Left cardiac atrium (tissue), 4 donors: ENCODE measurements at places on chromosomes 12 and 14. TPM values are rescaled to one million over a fixed set of nuclear protein-coding genes. Genes with fewer than 3 reads are reported as not detected.
A peak's percentile ranks its signal among the peaks of the same experiment; 100 is the strongest.

PRH2 gene
- total RNA-seq: not detected

DNA sequence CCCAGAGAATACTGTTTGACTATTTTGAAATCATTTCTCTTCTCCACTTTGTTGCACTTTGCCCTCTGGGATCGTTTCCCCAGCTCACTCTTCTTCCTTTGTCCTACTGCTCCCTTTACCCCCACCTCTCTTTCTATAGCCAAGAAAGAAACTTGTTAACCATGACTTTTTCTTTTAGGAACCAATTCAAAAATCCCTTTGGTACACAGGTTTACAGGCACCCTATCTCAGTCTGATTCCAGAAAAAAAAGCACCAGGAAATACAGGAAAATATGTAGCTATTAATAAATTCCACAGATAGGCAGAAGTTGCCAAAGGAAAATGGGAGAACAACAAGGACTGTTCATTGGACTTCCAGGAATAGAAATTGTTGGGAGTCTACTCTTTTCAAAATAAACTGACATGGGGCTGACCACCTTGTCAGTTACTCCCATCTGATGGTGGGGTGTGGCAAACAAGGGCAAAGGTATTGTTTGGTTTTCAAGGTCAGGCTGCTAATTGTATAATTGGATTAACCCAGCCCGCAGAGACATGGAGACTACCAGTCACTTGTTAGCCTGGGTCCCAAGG lies 82.4 kb downstream of the CRADD start:
- no peak for DNase-seq

GRCh38 chr12:27061317-27061716 lies 21.1 kb downstream of the C12orf71 start:
- DNase-seq: no peak

IL22 gene
- total RNA-seq: not detected

- DNase-seq: no peak
Observed at GRCh38 chr14:54935958-54936357, 33.3 kb upstream of the GCH1 start.

GRCh38 chr14:26261368-26262122 lies 336.3 kb downstream of the NOVA1 start:
- no peak for DNase-seq

DNA sequence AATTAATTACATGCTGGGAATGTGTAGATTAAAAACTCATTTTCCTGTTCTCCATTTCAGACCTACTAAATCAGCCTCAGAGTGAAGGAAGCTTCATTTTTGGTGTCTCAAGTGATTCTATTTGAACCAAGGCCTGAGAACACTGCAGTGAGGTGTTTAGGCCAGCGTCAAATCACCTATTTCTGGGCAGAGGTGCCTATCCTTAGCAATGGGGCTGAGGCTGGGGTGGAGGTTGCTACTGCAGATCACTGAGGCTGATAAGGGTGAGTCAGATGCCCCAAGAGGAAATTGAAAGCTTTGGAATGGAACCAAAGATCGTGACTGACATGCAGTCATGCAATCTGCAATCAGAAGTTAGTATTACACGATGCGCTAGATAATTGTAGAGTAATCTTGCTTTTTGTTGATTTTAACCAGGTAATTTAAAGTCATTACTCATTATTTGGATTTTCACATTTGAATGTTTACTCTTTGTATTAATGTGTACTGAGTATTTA lies 4.4 kb downstream of the TXNRD1 start:
- DNase-seq: no peak

- no peak for DNase-seq
Observed at GRCh38 chr12:42017051-42017450, 127.6 kb downstream of the GXYLT1 start.

NELL2 gene
- total RNA-seq: 1.7 TPM

FLRT2 gene
- 20.5 TPM for total RNA-seq

KRT5 gene
- 1.2 TPM for total RNA-seq

ARPC3 gene
- total RNA-seq: 123 TPM

DNA sequence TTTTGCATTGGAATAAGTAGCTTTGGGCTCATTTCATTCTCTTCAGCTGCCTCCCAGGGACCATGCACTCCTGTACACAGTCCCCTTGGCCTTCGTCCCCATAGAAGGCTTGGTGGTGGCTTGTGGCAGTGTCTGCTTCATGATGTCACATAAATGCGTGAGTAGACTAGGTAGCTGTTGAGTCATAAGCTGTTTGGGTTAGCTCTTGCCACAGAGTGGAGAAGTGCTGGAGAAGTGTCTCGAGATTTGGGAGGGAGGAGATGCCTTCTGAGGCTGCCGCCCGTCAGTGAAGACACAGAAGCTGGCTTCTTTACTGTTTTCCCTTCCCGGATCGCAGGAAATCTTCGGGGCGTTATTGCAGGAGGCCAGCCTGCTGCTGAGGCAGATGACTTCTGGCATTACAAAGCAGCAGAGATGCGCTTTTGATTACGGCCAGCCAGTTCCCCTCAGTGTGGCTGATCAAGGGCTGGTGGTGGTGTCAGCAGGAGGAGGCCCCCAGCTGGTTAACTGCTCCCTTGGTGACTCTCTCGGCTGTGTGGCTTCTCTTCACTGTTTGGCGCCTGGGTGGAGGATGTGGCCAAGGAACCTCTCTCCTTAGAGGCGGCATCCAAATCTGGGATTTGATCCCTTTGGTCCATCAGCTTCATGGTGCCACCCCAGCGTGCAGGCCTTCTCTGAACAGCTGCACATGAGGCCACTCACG lies 67.6 kb downstream of the AACS start:
- DNase-seq: no peak

GRCh38 chr14:94346841-94347240 lies 23.7 kb upstream of the SERPINA6 start:
- DNase-seq: no peak

GRCh38 chr12:4240161-4240783 lies 33.3 kb upstream of the CCND2 start:
- no peak for DNase-seq

- no peak for DNase-seq
Observed at GRCh38 chr12:4107911-4108697, 165.5 kb upstream of the CCND2 start.

GRCh38 chr12:117334051-117334450 lies 27.4 kb downstream of the NOS1 start:
- no peak for DNase-seq

GRCh38 chr12:14885718-14886221 lies at the start of gene MGP:
TSS of gene MGP (minus strand) at chr12:14885854. CDS start at chr12:14885791, 63 bp downstream.
- DNase-seq: peak; percentile 63

- DNase-seq: no peak
Observed at GRCh38 chr14:53493860-53494259, 340.7 kb upstream of the DDHD1 start.

SLC41A2 gene
- total RNA-seq: 12.0 TPM
